ENCODE measurements at places on chromosomes 2 and 18.

DNA sequence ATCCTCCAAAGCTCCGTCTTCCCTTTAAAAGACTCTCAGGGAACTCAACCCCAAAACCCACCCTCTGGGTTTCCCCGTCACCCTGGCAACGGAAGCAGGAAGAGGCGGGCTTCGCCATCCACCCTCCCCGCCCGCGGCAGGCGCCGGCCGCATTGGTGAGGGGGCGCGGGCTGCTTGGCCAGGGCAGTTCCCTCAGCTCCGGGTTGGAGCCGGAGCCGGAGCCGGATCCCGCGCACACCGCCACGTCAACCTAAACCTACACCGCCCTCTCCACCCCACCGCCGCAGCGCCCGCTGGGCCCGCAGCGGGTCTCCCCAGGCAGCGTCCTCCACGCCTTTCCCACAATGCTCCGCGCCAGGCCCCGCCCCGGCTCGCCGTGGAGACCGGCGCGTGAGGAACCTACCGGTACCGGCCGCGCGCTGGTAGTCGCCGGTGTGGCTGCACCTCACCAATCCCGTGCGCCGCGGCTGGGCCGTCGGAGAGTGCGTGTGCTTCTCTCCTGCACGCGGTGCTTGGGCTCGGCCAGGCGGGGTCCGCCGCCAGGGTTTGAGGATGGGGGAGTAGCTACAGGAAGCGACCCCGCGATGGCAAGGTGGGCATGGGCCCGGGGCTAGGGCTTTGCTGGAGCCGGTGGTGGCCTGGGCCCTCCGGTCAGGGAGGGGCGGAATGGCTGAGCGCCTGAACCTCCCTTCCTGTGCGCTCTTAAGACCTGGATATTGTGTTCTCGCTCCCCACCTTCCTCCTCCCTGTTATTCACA, at the start of gene DNAJC10:
Gene DNAJC10, plus strand, starts transcription at position 366 of the 758 bp plus-strand sequence. CDS start 1,830 bp downstream, outside the sequence.
- peak; percentile 67 for DNase-seq

DNA sequence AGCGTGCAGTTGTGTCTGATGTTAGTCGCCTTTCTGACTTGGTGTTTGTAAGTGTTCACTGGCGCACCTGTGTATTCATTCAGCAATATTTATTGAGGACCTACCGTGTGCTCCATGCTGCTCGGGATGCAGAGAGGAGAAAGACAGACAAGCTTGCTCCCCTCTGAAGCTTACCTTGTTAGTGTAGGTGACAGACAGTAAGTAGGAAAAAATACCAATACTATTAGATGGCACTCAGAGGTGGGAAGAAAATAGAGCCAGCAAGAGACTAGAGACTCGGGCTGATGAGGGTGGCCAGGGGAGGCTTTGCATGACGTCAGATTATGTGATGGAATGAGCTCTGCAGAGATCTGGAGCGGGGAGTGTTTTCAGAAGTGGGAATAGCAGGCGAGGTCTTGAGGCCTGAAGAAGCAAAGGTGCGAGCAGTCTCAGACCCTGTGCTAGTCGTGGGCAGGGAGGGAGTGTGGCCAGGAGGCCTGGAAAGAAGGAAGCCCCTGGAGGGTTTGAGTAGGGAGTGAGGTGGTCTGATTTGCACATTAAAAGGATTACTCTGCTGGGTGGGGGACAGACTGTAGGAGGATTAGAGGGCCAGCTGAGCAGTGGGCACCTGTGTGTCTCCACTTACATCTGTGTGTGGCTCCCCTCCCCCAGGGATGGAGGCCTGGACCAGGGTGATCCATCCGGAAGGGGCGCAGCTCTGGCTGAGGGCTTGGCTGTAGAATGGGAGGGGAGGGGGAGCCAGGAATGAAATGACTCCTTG, 11.8 kb downstream of the MTCL1 start:
- DNase-seq = no peak

GRCh38 chr2:40103590-40103989, 324.5 kb upstream of the THUMPD2 start:
- no peak for DNase-seq

DNA sequence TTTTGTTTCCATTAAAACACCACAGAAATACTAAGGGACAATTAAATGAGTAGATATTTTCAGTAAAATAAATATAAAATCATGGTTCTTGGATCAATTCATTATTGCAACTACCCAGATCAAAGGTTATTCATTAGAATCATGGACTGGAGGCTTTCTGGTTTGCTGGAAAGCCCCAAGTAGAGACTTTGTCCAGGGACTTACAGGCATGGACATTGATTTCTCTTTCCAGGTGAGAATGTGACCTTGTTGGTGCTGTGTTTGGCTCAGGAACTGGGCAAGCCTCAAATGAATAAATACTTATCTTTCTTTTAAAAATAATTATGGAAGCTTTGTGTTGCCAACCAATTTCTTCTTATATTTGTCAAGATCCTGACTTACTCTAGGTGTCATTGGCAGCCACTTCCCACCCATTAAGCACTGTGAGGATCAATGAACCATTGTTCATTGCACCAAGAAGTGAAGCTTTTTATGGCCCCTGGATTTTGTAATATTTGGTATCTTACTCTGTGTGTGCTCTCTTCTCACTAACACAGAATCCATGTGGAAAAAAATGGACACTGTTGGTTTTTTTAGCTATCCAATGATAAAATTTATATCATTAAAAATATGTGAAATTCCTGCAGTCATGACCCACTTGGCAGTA, 205.8 kb upstream of the NRXN1 start:
- DNase-seq = no peak

DNA sequence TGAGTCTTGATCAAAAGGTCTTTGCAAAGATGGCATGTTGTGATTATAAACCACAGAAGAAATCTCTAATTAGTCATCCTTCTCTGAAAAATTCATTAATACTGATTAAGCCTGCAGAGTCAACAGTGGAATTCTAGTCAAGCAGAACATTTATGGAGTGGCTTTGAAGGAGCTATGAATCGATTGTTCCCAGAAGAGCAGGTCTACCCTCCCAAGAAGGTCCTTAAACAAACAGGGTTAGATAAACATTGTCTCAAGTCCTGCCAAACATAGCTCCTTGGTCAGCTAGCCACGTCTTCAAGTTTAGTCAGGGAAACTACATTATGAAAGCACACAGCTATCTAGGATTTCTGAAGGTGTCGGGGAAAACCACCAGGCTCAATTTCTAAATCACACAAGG, 88.9 kb downstream of the ITGA4 start:
- DNase-seq = no peak

DNA sequence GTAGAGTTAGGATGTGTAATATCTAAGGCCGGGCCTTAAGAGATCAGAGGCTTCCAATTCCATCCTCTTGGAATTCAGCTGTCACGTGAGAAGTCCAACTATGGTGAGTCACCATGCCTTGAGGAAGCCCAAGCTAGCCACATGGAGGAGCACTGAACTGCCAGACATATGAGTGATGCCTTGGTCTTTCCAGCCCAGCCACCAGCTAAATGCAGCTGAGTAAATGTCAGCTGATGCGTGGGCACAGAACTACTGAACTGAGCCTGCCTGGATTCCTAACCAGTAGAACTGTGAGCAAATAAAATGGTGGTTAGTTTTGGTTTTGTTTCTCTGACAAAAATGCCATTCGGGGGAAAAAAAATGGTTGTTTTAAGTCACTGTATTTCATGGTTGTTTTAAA, 153.7 kb upstream of the SERTAD2 start:
- no peak for DNase-seq

DNA sequence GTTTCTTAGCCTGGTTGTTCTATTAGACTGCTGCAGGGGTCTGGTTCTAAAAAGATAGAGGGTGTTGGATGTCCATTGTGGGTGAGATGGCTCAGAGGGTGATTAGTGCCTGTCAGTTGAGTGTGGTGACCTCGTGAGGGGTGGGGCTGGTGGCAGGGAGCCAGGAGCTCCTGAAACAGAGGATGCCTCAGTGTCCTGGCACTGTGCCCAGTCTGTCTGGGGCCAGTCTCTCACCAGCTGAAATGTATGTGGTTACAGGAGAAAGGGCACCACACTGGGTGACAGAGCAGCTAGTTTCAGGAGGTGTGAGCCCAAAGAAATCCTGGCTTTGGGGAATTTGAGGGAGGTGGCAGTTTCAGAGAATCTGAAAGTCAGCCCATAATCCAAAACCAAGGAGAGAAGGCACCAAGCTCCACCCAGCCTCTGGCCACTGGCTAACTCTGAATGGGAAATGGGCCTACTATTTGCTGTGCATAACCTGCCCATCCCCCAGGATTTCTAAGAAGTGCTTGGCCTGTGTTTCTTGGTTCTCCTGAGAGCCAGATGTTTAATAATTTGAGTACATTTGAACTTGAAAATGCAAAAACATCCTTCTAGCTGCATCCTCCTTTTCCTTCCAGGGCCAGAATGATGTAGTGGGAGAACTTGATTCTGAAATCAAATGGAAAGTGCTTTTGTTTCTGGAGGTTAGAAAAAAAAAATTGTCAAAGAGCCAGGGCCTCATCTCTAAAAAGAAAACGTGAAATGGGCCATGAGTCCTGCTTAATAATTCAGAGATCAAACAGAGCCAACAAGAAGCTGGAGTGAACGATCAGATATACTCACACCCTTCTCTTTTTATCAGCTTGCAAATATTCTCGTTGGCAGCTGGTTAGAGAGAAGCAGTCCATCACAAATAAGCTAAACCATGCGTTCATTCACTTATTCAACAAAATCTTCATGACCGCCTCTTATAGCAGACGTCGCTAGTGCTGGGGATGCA, 92.3 kb downstream of the B3GNT2 start:
- DNase-seq = no peak

DNA sequence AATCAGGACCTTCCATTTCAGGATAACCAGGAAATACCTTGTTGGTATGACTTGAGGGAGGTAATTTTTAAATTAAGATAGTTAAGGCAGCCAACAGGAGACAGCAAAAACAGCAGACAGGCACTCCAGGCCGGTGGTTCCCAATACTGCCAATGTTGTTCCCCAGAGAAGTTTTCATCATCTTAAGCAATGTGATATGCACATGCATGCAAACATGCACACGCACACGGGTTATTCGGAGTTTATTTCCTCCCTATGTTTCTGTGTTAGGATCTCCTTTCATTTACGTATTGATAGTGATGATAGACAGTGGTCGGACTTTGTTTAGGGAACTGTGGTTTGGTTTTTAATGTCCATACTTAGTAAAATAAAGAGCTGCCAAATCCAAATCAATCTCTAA, 55.3 kb downstream of the STEAP3 start:
- no peak for DNase-seq

DNA sequence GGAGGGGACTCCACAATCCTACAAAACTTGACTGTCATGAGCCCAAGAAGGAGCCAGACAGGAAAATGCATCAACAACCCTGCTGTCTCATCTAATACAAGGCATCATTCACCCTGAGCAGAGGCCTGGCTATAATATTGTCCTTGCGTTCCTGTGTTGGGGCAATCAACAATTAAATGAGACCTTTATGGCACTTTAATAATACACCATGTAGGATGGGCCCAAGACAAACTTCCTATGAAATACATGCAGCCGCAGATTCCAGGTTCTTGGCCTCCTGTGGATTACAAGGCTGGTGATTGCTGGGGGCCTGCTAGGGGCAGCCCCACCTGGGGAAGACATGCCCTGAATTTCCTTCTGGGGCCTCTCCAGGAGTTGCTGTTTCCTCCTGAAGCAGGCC, 82.8 kb upstream of the PPP1CB start:
- DNase-seq = no peak

DNA sequence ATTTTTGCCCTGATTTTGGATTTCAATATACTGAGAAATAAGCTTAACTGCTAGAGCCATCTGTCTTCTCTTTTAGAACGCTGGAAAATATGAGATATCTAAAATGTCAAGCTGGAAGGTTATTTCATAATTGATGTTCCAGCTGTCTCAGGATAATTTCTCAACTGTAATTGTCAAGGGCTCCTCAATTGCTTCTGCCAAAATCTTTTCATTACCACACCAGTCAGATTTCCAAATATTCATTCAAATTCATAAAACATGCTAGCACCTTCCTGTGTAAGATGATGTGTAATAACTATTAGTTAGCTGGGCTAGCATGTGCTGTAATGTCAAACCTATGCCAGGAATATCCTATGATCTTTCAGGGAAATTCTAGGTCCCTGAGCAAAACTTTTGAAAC, 88.1 kb downstream of the TNFRSF11A start:
- no peak for DNase-seq

- no peak for DNase-seq
These were observed 45.1 kb downstream of the DHX57 start for GRCh38 chr2:38830526-38831159.

DNA sequence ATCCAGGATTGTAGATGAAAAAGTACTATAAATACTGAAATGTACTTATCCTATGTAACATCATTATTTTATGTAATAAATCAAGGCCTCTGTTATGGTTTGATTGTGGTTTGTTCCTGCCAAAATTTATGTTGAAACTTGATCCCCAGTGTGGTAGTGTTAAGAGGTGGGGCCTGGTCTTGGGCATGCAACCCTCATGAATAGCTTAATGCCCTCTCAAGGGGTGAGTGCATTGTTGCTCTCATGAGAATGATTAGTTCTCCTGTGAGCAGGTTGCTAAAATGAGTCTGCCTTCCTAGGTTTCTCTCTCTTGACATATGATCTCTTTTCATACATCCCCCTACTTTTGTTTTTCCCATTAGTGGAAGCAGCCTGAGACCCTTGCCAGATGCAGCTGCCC, 915.4 kb downstream of the TSN start:
- no peak for DNase-seq

DNA sequence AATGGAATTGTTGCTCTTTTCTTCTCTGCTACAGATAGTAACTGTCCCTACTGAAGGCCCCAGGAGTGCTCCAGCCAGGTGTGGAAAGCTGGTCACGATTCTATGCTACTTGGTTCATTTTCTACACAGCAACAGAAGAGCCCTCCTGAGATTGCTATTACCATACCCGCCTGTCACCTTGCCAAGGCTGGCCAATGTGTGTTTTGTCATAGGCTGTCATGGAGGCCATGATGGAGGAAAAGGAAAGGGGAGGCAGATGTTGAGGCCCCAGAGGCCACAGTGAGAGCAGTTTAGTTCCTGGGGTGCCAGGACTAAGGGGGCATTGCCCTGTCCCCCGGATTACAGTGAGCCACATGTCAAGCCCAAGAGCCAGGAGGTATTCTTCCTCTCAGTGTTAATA, 952 bp downstream of the ELMOD3 start:
- DNase-seq = no peak

DNA sequence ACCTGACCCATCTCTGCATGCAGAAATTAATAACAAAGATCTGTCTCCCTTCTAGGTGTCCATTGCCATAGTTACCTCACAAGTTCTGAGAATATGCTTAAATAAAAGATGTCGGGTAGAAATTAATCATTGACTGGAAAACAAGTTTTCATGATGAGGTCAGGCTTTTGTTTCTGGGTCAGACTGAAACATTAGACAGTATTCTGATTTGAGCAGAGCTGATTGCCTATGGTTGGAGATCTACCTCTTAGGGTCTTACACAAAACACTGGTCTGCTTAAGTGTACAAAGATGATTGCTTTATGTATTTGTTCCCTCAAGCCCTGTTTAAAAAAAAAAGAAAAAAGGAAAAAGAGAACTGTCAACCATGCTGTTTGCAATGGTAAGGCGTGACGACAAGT, 956.4 kb downstream of the CPS1 start:
- no peak for DNase-seq

- no peak for DNase-seq
These were observed 185.7 kb upstream of the CRIM1 start for GRCh38 chr2:36169843-36170242.

DNA sequence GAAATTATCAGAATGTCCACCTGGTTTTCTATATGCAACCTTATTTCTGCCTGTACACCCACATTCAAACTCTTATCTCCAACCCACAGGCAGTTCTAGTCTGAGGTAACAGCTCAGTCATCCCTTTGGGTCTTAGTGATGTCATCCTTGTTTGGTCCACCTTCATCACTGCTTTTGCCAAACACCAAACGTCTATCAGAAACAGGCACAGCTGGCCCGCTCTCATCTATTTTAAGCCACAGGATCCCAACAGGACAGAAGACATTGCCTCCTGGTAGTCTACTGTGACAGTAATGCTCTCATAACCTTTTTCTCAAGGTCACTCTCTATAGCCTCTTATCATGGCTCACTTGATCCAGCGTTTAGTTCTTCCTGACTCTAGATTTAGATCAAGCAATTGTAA, 99.0 kb upstream of the CHAC2 start:
- DNase-seq = no peak

All from activated naive CD4-positive, alpha-beta T cell (primary cell).